ENCODE measurements at places on chromosomes 4 and X.

GRCh38 chrX:74234818-74235217 is 69.2 kb upstream of the ZCCHC13 start:
- no peak for DNase-seq

- DNase-seq = no peak
Observed at GRCh38 chrX:69226459-69227158, 61.4 kb upstream of the PJA1 start.

DNA sequence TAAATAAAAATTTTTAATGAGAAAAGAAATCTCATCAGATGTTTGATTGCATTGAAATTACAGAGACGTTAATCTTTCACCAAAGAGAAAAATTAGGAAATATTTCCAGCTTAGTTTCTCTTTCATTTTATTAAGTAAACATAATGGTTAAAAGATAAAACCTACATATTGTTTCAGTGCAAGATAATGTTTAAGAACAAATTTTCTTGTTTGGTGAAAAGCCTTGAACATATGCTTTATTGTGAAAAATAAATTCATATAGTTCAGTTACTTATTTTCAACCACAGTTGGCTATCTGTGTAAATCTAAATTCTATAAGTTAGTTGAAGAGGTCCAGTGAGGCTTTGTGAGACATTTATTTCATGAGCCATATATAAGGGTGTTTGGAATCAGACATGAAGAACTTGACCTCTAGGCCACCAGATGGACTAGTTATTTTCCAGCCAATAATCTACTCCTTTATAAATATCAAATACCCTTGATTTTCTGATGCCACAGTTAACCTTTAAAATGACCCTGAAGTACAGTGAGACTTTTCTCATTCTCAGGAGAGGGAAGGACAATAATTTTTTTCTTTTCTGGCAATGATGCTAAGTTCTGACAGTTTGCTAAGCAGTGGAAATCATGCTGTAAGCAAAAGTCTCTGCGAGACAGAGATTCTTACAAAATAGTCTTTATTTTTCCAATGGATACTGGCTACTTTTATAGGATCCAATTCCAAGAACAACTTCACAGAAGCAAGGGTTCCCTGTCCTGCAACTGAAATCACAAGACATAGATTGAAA is 2.5 kb downstream of the ARSJ start:
- DNase-seq = no peak

DNA sequence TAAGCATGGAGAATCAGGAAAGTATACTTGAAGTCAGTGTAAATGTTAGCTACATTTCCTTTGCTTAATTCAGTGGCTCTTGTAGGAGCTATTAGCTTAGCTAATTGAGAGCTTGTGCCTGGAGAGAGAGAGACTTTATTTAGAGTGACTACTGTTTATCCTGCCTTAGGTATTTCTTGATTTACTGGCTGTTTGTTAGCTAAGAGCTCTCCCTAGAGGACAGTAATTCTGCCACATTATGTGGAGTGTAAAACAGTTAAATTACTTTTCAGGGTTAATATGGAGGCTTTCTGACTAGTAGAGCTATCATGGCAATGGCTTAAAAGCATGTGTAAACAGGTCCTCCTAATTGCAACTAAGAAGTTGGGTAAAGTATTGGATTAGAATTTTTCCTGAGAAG is 306.5 kb upstream of the TECRL start:
- no peak for DNase-seq

DNA sequence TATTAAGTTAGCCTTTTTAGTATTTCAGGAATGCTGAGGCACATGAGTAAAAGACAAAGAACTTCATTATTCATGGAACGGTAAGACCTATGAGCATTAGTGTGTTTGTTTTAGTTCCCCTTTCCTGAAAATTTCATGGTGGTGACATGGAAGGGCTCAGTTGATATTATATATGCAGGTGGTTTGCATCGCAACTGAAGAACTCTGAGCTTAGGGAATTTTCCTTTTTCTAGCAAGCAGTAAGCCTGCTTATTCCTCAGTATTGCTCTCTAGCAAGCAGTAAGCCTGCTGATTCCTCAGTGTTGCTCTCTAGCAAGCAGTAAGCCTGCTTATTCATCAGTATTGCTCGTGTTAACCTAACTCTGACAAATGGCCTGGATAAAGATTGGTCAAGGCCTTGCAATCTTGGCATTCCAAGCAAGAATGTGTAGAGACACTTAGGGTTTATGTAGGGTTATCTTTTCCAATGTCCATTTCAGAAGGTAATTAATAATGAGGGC is 37.7 kb upstream of the MAGEB18 start:
- DNase-seq = no peak

DNA sequence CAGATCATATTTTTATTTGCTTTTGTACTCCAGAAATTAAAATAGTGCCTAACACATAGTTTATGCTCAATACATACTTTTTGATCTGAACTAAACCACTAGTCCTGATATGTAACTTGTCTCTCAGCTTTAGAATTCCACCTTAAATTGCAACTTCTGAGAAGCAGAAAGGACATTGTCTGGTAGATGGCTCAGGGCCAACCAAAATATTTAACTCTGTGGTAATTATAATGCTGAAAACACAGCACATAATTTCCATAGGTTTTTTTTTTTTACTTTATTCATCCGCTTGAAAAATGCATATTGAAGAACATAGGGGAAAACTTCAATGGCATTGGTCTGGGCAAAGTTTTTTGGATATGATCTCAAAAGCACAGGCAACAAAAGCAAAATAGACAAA is 59.3 kb downstream of the AREG start:
- peak; percentile 26 for DNase-seq

DNA sequence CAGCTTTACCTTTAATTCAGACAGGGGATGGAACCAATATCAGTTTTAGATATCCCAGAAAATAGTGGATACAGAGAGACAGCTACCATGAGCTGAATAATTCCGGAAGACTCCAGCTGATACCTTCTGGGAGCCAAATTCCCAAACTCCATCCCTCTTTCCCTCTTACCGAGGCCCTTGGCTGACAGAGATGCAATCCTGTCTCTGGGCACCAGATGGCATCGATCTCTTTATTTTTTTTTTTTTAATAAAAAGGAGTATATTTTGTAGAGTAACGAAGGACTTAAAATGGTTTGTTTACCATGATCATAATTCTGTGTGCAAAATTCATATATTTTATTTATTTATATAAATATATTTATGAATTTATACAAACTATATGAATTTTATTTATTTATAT is 31.0 kb downstream of the RAB40A start:
- peak; percentile 9 for DNase-seq

DNA sequence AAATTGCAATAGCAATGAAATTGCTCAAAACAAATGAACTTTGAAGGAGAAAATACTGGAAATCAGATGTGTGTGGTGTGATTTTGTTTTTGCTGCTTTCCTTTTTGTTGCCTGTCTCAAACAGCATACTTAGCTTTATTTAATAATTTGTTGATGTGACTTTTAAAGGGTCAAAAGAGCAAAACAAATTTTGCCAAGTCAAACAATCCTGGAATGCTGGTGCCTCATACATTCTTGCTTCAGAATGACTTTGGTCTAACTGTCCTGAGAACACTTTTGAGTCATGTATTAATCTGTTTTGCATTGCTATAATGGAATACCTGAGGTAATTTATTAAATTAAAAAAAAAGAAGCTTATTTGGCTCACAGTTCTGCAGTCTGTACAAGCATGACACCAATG is 3.4 kb downstream of the PF4V1 start:
- DNase-seq = no peak
